ENCODE measurements at places on chromosomes 5 and 9.

DNA sequence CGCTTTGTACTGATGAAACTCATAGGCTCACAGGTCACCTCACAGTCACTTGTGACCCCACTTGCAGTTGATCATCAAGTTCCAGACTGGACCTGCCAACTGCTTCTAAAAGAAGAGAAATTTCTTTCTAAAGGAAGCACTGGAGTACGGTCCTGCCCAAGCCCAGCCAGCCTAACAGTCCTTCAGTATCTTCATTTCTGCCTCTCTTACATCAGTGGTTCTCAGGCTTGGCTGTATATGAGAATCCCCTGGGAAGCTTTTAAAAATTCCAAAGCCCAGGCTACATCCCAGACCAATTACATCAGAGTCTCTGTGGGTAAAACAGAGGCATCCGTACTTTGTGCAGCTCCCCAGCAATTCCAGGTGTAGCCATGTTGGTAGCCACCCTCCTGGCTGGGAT, 282.1 kb downstream of the NFIB start:
- no peak for DNase-seq

DNA sequence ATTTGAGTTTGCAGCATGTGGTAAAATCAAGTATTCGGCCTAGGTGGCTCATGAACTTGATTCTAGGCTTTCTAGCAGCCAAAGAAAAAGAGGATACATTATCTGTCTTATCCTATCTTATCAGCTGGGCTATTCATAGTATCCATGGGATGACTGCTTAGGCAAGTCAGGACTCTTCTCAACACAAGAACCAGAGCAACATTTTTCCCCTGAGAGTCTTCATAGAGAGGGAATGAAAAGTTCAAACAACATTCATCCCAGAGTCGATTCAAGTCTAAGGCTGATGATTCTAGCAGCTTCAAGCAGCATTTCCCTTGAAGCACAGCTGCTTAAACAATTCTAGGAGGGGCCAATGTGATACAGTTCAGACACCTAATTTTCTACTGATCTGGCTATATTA, 3.0 kb downstream of the S100Z start:
- no peak for DNase-seq

DNA sequence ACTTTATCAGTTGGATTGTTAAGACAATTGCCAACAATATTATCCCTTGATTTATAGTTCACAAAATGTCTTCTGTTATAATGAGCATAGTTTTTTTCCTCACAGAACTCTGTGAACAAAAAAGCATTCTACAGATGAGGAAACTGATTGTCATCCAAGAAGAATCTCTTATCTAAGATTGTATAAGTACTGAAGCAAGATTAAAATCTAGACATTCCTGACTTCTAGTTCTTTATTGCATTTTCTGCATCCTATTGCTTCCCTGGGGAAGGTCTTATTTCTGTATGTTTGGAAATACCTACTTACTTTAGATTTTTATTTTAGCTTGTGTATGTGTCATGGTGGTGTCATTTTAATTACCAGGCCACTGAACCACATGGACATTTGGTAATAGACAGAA, 884.9 kb upstream of the WWC1 start:
- DNase-seq: no peak

DNA sequence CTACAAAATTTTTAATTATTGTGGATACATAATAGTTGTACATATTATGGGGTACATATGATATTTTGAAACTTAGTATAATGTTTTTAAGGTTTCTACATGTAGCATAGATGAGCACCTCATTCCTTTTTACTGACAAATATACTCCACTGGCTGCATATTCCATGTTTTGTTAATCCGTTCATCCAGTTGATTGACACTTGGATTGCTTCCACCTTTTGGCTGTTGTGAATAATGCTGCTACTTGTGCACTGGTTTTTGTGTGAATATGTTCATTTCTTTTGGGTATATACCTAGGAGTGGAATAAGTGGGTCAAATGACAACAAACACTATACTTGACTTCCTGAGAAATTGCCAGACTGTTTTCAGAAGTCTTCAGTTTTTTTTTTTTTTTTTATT, 2.8 kb upstream of the ENTREP1 start:
- no peak for DNase-seq

- DNase-seq: no peak
These were observed 47.4 kb downstream of the ABHD17B start for GRCh38 chr9:71863631-71864030.

GRCh38 chr9:130884542-130885483, 11.8 kb downstream of the QRFP start:
- DNase-seq: no peak
